ENCODE measurements at places on chromosomes 7 and 10. TPM values are rescaled to one million over a fixed set of nuclear protein-coding genes. Genes with fewer than 3 reads are reported as not detected.

SDHAF3 gene
- total RNA-seq = 13.1 TPM

SRGN gene
- total RNA-seq = not detected

DNA sequence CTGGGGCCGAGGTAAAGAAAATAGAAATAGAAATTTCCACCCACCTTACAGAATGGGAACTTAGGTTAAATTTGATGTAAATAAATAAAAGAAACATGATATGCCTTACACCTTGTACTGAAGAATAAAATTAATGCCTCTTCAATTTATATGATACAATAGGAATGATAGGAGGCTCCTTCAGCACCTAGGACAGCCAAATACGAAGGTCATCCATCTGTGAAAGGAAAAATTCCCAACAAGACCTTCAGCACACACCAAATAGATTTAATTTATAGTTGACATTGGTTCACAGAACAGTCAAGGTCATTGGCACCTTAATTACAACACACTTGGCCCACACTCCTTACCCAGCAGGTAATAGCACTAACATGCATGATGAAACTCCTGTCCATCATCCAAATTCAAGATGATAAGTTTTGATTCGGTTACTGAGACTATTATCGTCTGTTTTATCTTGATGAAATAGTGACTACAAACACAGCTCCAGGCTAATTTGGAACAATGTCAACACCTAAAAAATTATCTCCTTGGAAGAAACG is 250.9 kb downstream of the SNX13 start:
- no peak for DNase-seq

- no peak for DNase-seq
Observed at GRCh38 chr10:78559661-78560340, 509.0 kb upstream of the ZMIZ1 start.

DNA sequence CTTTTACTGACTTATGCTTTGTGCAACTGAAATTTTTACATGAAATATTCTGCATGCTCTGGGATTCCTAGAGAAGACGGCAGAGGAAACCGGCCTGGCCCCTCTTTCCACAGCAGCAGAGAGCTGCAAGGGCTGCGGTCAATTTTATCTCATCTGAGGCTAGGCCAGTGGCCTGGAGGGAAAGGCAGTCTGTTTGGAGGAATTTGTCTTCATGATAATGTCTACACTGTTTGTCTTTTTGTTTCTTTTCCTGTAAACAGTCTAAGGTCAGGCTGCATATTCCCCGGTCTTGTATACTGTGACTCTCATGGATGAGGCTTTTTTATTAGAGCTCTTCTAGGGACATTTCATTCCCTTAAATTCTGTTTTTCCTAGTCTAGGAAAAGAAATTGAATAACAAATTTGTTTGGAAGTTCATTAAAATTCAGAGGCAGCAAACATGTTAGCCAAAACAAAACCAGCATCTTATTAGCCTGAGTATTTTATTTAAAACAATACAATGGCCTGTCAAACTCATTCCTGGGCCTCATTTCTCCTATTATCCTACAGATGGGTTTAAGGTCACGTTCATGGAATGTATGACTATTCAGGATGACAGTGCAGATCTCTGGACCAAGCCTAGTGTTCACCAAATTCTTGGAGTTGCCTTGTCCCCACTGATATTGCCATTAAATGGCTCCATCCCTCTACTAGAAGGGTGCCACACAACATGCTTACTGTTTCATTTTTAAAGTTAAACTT is 26.4 kb downstream of the LAMB4 start:
- DNase-seq = no peak

DNA sequence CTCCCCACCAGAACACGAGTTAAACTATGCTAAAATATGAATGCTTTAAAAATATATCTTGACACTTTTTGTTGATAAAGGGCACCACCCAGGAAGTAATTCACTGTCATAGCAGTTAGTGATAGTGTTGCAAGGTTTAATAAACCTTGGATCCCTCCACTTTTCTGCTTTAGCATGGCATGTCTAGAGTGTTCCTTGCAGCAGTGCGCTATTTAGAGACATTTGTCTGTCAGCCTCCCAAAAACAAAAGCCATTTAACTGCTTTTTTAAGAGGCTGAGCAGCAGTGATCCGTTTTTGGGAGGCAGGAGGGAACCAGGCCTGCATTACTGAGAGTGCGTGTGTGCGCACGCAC is 69.6 kb upstream of the RAB11FIP2 start:
- no peak for DNase-seq

GRCh38 chr10:101736666-101737065 is 39.2 kb downstream of the FGF8 start:
- no peak for DNase-seq

- DNase-seq = no peak
Observed at GRCh38 chr7:154975984-154976383, 26.9 kb downstream of the PAXIP1 start.

- DNase-seq = no peak
Observed at GRCh38 chr10:69064762-69065328, 23.1 kb upstream of the SRGN start.

DNA sequence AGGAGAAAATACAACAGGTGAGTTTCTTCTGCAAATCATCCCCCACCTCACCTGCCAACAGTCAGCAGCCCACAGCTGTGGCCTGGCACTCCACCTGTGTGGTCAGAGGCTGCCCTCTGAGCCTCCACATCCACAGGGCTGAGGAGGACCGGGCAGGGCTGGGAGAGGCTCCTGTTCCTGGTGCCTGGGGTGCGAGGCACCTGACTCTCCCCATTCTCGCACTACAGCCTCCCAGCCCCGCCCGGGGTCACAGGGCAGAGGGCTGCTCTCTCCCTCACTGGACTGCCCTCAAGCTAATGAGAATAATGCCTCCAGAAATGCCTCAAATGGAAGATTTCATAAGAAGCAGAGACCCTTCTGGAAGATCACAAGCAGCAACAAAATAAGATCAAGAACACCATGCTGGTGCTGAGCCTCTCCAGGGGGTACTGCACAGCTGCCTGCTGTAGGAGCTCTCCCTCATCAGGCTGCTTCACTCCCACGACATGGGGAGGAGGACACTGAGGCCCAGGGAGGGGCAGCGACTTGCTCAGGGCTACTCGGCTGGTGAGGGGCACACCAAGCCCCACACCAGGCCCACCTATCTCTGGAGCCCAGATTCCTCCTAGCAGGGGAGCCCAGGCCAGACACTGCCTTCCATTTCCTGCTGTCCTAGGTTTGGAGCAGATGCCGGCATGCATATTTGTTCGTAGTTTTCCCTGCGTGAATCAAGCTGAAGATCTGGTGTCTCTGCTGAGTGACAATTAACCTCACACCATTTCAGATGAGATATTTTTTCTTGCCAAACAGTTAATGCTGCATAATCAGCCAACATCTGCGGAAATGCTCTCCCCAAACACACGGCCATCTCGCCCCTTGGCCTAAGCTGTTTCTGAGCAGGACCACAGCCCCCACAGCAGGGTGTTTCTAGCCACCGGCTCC is 76.5 kb downstream of the FAM53B start:
- DNase-seq = no peak

Measured in HT-29 (cell line).